DND-41 (cell line): ENCODE measurements at places on chromosomes 3 and 15.

- DNase-seq = no peak
Measured at GRCh38 chr3:51955893-51956770, 951 bp downstream of the GPR62 start.

DNA sequence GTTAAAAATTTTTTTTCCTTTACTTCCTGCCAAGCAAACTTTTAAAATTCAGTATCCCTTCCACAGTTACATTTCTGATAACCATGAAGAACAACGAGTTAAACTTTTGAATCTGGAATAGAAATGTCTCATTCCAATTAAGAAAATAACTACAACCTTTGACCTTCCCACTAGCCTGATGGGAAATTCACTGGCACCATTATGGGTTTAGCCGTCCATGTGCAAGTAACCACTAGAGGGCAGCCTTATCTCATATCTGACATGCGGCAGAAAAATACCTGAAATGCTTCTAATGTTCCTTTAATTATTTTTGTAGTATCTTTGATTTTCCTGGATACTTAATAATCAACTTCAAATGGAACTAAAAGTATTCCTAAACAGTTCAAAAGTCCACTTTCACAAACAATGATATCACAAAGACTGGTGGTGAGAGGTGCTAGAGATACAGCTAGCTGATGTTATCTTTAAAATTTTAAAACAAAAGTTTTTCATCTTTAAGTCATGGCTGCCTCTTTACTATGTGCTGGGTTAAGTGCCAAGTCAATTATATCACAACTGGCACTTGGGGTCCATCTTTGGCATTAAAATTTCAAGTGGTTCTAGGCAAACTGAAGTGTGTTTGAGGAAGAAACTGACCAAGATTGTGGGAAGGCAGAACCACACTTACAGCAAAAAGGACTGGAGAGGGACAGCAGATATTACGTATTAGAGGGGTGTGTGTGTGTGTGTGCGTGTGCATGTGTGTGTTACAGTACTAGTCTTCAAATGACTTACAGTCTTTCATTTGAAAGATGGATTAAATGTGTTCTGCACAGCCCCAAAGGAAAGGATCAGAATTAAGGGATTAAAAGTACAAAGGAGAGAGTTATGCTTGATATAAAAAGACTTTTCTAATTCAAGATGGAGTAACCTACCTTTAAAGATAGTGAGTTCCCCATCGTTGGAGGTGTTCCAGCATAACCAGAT, 107.1 kb upstream of the ICE2 start:
- peak; percentile 57 for DNase-seq

DNA sequence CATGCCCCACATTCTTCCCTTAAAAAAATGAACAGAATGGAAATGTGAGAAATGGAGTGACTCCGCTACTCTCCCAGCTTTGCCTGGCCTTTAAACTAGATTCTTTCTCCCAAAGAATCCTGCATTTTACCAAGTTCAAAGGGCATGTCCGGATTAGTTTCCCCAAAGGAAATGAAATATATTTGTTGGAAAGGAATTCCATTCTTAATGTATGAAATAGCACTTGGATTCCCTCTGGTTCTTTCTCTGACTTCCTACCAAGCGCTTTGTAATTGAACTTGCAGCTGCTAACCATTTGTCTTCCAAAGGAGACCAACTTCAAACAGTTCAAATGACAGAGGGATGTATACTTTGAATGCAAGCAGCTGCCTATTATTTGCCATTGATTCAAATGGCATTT, 18.9 kb downstream of the MAP2K1 start:
- DNase-seq = no peak

- DNase-seq = no peak
Measured at GRCh38 chr15:77183066-77183465, 112.2 kb upstream of the TSPAN3 start.

GRCh38 chr3:15903759-15904720, 106.3 kb upstream of the ANKRD28 start:
- no peak for DNase-seq

DNA sequence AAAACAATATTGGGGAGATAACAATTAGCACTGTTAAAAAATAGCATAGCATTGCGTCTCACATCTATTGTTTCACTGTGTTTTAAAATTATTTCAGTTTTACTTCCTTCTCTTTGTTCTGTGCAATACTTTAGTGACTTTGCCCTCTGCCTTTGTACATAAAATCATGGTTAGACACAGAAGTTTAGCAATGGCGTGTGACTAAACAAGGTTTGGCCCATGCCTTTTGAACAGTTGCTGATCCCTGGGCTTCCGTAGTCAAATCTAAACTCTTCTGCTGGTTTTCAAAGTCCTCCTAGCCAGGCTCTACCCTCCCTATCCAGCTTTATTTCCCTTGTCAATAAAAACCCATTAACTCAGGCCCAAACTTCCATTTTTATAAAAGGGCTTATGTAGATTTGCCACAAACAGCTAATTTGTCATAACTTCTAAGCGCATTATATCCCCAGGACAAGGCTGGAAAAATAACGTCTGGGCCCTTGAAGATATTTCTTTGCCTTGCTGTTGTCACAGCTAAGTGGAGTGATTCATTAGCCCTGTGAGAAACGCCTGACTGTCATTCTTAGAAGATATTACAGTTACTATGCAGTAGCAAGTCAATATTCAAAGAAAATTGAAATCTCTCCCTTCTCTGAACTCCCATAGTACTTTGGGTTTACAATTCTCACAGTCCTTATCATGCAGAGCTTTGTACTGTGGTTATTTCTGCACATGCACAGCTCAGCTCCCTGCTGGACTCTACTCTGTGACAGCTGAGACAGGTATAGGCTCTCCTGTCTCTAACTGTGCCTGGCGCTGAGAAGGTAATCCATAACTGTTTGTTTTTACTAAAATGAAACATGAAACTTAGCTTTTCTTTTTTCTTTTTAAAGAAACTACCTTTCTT, 123.4 kb upstream of the SLC24A5 start:
- no peak for DNase-seq

GRCh38 chr3:170572665-170573253, 13.1 kb downstream of the SLC7A14 start:
- no peak for DNase-seq

DNA sequence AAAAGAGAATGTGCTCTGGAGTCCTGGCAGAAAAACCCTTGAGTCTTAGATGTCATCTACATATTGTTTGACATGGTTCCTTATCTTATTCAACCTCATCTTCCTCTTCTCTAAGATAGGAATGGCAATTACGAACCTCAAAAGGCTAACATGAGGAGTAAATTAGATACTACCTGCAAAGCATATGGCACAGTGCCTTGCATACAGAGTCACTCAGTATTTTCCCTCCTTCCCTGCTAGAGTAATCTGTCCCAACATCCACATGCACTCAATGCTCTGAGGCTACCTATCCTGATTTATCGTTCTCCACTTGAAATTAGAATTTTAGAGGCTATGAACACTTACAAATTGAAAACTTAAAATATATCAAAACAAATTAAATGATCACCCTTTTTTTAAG, 386.7 kb downstream of the RSL24D1 start:
- no peak for DNase-seq

GRCh38 chr3:127377801-127378655, 90.2 kb upstream of the PRR20G start:
- no peak for DNase-seq

DNA sequence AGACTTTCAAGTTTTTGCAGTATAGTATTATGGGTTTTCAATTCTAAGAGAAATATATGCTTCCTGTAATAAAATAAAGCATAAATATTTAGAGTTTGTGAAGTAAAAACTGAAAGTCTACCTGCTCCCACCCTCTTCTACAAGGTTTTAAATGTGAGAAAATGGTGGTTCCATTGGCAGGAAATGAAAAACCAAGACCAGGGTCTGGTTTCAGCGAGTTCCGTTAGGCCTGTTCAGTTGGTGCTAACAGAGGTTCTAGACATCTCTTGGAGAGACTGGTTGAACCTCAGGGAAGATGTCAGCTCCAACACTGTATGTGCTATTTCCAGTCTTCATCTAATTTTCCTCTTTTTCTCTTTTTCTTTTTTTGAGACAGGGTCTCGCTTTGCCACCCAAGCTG, 11.8 kb upstream of the MYO1E start:
- DNase-seq = no peak

GRCh38 chr3:25306705-25307104, 121.4 kb upstream of the RARB start:
- no peak for DNase-seq

- no peak for DNase-seq
Measured at GRCh38 chr3:31848163-31848818, 132.8 kb downstream of the OSBPL10 start.

- no peak for DNase-seq
Measured at GRCh38 chr3:147712357-147712756, 303.2 kb downstream of the ZIC1 start.

DNA sequence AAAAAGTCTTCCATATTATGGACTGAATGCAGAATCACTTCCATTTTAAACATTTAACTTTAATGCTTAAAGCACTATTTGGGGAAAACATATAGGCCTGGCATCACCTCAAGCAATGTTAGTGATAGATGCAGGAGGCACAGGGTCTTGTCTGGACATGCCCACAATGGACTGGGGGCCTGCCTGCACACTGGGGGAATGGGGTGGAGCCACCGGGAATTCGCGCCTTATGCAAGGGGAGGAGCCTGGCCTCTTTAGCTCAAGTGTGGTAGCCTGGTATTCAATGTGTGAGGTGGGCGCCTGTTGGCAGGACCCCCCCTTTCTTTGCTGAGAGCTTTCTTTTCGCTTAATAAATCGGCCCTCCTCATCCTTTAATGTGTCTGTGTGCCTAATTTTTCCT, 29.9 kb downstream of the ACKR4 start:
- DNase-seq = no peak

DNA sequence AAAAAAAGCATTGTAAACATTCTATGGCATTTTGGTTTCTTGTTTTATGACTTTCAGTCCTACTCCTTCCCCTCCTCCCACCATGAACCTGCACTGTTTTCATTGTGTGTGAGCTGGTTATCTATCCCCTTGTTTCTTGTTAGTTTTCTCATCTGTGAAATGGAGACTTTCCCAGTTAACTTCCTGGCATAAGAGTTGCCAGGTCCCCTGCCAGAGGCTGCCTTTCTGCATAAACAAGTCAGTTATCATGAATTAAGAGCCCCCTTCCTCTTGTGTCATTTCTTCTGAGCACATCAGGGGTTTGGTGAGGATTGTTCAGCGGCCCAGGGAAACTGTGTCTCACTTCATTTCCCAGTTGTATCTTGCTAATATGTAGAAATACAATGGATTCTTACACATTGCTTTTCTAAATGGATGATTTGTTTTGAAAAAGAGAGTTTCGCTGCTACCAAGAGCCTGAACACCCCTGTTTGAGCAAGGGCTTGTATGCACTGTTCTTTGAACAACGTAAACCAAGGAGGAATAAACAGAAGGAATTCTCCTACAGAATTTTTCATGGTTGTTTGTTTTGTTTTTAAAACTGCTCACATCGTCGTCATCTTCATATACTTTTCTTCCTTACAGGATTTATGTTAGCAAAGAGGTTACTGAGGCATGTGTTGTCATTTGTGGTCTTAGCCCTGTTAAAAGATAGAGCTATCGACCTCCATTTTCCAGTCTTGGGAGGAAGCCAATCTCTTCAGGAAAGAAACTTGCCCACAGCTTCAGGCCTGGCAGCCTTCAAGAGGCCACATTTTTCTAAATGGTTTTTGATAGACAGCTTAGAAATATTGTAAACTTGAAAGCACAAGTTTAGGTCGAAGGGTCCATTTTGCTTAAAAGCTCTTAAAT, 144.6 kb upstream of the IL12A start:
- DNase-seq = no peak

- peak; percentile 22 for DNase-seq
Measured at GRCh38 chr3:39065197-39065596, 13.4 kb downstream of the WDR48 start.

DNA sequence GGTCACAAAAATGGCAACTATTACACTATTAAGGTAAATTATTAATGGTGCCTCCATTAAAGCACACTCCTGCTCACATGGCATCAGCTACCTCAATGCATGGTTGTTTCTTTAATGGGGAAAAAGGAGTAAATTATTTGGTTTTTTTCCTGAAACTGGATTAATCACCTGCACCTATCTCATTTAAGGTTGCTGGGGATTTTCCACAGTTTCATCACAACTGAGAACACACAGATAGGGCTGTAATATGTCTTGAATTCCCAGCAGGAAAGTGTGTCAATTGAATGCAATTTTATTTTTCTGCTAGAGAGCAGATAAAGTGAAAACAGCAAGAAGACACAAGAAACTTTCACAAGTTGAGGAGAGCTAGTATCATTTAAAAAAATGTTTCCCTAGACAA, 36.4 kb downstream of the RFTN1 start:
- no peak for DNase-seq

DNA sequence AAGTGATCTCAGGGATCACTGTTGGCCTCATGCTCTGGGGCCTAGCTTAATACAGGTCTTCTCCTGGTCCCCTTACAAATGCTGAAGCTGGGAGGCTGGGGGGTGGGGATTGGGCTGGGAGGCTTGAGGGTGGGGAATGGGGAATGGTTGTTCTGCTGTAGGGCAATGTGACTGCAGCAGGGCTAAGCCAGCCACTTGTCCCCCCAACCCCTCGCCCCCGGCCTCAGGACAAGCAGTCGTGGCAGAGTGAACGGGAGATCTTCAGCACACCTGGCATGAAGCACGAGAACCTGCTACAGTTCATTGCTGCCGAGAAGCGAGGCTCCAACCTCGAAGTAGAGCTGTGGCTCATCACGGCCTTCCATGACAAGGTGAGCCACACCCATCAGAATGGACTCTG, 17.2 kb upstream of the EXOG start:
- DNase-seq = no peak

DNA sequence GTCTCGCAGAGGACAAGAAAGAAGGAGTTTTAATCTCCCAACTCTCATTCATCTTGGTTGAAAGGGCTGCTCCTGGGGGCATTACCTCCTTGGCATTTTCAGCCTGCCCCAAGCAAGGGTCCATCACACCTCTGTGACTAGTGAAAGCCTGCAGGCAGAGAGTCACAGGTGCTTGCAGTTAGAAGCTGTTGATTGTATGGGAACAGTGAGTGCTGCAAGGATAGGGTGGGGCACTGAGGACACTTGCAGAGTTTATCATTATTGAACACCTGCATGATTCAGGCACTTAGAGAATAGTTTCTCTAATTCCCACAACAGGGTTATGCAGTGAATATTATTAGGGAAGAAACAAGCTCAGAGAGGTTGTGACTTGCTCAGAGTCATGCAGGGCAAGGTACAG, 41.7 kb upstream of the IGF2BP2 start:
- no peak for DNase-seq

DNA sequence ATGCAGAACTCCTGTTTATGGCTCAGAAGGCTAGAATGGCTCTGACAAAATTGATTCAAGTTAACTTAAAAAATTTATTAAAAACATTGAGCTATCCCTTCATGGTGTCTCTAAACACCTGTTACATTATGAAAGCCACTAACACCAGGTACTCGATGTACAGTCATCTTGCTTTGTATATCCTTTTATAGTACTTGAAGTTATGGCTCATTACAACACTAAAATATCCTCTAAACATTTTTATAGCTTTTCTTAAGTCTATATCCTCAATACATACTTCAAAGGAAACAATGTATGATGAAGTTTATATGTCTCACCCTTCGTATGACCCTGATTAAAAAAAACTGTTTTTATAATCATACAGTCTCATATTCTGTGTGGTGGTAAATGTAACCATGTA, 38.2 kb downstream of the SLITRK3 start:
- DNase-seq = no peak
